Activated CD8-positive, alpha-beta memory T cell treated with anti-CD3 and anti-CD28 coated beads for 36 hours (primary cell): ENCODE measurements at places on chromosomes 6 and 20. TPM values are rescaled to one million over a fixed set of nuclear protein-coding genes. Genes with fewer than 3 reads are reported as not detected.

Gene NRSN1
- not detected for total RNA-seq

Gene TREML1
- total RNA-seq, result not detected

Gene ZDHHC14
- total RNA-seq, result 6.5 TPM

Gene CAGE1
- total RNA-seq, result 0.06 TPM

Gene RXRB
- total RNA-seq, result 44.2 TPM

Gene MYO6
- total RNA-seq, result 4.9 TPM

Gene RNF114
- total RNA-seq, result 63.8 TPM

Gene PLA2G7
- total RNA-seq, result not detected

Gene SLC2A10
- not detected for total RNA-seq

Gene PNPLA1
- total RNA-seq, result not detected

Gene BPI
- not detected for total RNA-seq

Gene C6orf58
- total RNA-seq, result not detected
